ENCODE measurements at places on chromosomes 7 and 10. TPM values are rescaled to one million over a fixed set of nuclear protein-coding genes. Genes with fewer than 3 reads are reported as not detected.

DNA sequence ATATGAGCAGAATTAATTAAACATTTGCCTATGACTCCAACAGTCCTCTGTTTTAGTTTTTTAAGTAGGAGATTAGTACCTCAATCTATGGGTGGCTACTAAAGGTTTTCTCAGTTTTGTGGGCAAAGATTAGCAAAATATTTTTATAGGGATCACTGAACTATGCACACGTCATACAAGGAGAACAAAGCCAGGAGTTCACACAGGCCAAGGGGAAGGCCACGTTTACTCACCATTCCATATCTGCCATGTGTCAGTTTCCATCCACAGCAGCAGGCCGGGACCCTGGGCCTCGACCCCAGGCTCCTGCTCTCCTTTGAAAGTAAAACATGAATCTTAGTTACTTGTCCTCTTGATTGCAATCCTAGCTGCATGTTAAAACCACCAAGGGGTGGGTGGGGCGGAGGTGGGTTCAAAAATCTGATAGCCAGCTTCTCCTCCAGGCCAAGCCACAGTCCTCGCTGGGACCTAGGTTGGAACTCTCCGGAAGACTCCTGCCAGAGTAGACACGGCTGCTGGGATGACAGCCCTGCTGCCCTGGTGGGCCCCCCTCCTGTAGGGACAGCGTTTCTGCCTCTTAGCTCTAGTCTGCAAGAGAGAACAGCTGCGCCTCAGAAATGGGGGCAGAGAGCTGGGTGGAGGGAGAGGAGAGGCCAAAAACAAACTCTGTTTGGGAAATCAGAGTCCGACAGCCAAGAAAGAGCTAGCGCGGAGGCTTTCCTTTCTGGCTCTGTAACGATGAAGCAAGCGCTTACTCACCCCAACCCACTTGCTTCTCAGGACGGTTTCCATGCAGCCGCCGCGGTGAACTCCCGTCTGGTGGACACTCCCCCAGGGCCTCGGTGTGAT lies 35.6 kb downstream of the PITRM1 start:
- no peaks in the 10 kb centered on the region for H3K27me3 ChIP-seq
- H3K36me3 ChIP-seq: peaks cover 78% of the 10 kb centered on the region
- H3K27ac ChIP-seq: no peak overlapping the region
- H3K4me3 ChIP-seq: no peak overlapping the region
- DNase-seq: no peak

DNA sequence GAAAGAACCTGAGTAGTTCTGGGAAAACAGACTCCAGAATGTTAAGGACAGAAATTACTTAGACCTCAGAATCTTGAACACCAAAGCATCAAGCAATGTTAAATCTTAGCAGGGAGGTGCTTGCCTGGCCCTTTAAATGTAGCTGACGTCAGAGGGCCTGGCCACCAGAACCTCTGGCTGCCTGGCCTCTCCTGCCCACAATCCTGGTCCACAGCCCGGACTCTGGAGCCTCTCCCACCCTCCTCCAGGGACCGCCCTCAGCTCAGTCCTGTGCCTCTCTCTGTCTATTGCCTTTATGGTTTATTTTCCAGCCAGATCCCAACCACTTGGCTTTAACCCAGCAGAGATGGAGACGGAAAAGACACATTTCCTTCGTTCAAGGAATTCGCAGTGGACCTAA lies 42.2 kb upstream of the EGR2 start:
- H3K4me3 ChIP-seq: no peak overlapping the region
- H3K36me3 ChIP-seq: no peaks in the 10 kb centered on the region
- DNase-seq: no peak
- no peaks in the 10 kb centered on the region for H3K27me3 ChIP-seq
- peaks cover 6% of the 10 kb centered on the region for H3K4me1 ChIP-seq

DNA sequence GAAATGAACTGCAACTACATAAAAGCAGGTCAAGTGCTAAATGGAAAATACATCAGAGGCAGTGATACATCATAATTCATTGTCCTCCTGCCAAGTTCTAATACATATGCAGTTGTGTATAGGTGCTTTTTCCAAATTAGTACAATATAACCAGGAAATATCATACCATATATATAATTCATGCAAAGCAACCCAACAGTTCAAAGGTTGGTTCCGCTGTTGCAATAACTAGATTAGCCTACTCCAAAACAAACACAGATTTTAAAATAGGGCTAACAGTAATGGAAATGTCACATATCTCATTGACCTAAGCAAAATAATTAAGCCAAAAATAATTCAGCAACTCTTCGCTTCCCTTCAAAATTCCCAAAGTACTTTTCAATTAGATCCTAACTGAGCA lies 88.9 kb upstream of the NEBL start:
- H3K4me1 ChIP-seq: no peaks in the 10 kb centered on the region
- H3K4me3 ChIP-seq: no peak overlapping the region
- no peak for DNase-seq
- H3K36me3 ChIP-seq: no peaks in the 10 kb centered on the region

DNA sequence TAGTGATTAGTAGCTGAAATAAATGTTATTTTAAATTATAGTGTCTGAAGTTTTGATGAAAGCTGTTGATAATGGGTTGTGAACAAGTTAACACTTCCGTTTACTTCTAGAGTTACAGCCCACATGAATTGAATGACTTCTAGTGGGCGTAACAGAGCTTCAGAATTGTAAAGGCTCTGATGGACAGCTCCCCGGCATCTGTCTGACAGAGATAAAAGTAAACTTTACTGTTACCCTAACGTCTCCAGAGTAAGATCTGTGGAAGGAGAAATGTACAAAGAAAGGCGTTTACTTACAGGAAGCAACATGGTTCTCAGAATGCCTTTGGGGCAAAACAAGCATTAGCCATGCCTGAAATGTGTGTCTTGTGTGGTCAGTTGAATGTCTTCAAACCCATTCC lies 124.4 kb downstream of the ADARB2 start:
- H3K4me1 ChIP-seq: peaks cover 20% of the 10 kb centered on the region
- H3K27me3 ChIP-seq: peaks cover 4% of the 10 kb centered on the region
- no peak overlapping the region for H3K4me3 ChIP-seq
- H3K27ac ChIP-seq: no peak overlapping the region
- no peak for DNase-seq

The CFAP70 gene
- 22.6 TPM for total RNA-seq

The SPDYE3 gene
- total RNA-seq: not detected
